GM12878 (cell line): ENCODE measurements at places on chromosomes 7 and 10. TPM values are rescaled to one million over a fixed set of nuclear protein-coding genes. Genes with fewer than 3 reads are reported as not detected.

- DNase-seq = no peak
- H3K4me3 ChIP-seq = no peak overlapping the region
- peaks cover 12% of the 10 kb centered on the region for H3K4me1 ChIP-seq
- no peaks in the 10 kb centered on the region for H3K27me3 ChIP-seq
- H3K36me3 ChIP-seq = no peaks in the 10 kb centered on the region
Observed at GRCh38 chr7:17236603-17237002, 61.8 kb upstream of the AHR start.

DNA sequence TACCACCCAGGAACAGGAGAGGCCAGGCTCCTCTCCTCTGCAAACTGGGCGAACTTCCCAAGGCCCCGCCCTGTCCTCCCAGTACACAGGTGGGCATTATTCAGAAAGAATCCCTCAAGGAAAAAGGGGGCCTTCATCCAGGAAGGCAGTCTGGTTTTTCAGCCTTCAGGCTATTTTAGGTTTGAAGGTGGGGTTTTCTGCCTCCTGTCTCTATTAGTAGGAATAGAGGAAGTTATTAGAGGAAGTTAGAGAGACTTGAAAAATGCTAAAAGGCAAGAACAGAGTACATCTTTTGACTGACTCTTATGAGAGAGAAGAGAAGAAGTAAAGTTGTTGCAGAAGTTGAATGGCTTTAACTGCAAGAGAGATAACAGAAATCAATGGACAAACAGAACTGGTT, 250.9 kb upstream of the SORCS1 start:
- no peaks in the 10 kb centered on the region for H3K27me3 ChIP-seq
- no peak for DNase-seq
- no peaks in the 10 kb centered on the region for H3K36me3 ChIP-seq
- peaks cover 21% of the 10 kb centered on the region for H3K4me1 ChIP-seq
- peak overlapping the region; percentile 52 for H3K27ac ChIP-seq

GRCh38 chr7:90246171-90246570, 1.2 kb downstream of the CFAP69 start:
- H3K27me3 ChIP-seq = no peaks in the 10 kb centered on the region
- H3K4me1 ChIP-seq = peaks cover 5% of the 10 kb centered on the region; the same call in 1 of the 2 replicates
- H3K4me3 ChIP-seq = no peak overlapping the region
- DNase-seq = no peak
- H3K36me3 ChIP-seq = no peaks in the 10 kb centered on the region

- no peak overlapping the region for H3K4me3 ChIP-seq
- no peaks in the 10 kb centered on the region for H3K4me1 ChIP-seq
- H3K36me3 ChIP-seq = no peaks in the 10 kb centered on the region
- H3K27me3 ChIP-seq = peaks cover 8% of the 10 kb centered on the region
- DNase-seq = no peak
- no peak overlapping the region for H3K27ac ChIP-seq
Observed at GRCh38 chr10:103724771-103725170, 130.6 kb downstream of the SH3PXD2A start.

DNA sequence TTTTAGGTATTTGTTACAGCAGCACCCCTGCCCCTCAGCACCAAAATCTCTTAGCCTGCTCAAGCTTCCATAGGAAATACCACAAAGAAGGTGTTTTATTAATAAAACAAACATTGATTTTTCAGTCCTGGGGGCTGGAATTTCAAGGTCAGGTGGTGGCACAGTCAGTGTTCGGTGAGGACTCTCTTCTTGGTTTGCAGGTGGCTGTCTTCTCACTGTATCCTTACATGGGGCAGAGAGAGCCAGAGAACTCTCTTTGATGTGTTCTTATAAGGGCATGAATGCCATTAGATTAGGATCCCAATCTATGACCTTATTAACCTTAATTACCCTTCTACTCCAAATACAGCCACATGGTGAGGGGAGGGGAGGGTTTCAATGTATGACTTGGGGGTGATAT, 112.3 kb upstream of the PFKP start:
- H3K4me3 ChIP-seq = no peak overlapping the region
- H3K27ac ChIP-seq = no peak overlapping the region
- H3K27me3 ChIP-seq = no peaks in the 10 kb centered on the region
- DNase-seq = no peak

DNA sequence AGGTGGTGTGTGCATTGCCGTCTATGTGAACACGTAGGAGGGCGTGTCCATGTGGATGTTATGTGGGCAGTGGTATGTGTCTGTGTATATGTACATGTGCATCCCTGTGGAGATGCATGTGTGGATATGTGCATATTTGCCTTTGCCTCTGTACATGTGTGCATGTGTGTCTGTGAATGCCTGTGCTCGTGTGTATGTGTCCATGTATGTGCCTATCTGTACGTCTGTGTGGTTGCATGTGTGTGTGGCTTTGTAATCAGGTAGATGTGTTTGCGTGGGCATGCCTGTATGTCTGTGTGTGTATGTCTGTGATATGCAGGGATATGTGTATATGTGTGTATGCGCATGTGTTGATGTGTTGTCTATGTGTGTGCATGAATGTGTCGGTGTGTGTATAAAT, 19.7 kb downstream of the ADCY1 start:
- H3K27me3 ChIP-seq = no peaks in the 10 kb centered on the region; the same call in 1 of the 2 replicates
- H3K27ac ChIP-seq = no peak overlapping the region
- DNase-seq = no peak
- no peaks in the 10 kb centered on the region for H3K36me3 ChIP-seq
- H3K4me1 ChIP-seq = no peaks in the 10 kb centered on the region

- DNase-seq = no peak
- no peak overlapping the region for H3K4me3 ChIP-seq
- peaks cover under 1% of the 10 kb centered on the region for H3K27me3 ChIP-seq
- no peaks in the 10 kb centered on the region for H3K4me1 ChIP-seq
Observed at GRCh38 chr10:123988694-123989093, 97.1 kb upstream of the CPXM2 start.

DNA sequence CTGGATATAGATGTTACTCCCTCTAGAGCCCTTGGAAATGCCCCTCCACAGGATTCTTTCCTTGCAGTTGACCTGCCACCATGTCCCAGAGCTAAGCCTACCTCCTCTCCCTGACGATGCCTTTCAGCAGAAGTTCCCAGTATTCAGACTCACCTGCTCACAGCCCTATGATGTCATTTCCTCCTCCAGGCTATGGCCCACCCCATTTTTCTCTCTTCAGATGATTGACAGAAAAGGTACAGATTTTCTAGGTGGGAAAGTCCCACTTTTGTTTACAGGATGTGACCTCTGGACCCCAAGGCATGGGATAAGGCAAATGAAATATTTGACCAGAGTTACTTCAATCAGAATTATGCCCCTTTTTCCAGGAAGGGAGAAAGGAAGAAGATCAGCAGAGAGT, 280.2 kb upstream of the PHYHIPL start:
- DNase-seq = no peak
- H3K4me3 ChIP-seq = no peak overlapping the region
- H3K36me3 ChIP-seq = no peaks in the 10 kb centered on the region
- no peak overlapping the region for H3K27ac ChIP-seq
- H3K4me1 ChIP-seq = no peaks in the 10 kb centered on the region

GRCh38 chr10:64080071-64080470, 558.9 kb downstream of the REEP3 start:
- no peak for DNase-seq
- no peaks in the 10 kb centered on the region for H3K36me3 ChIP-seq
- H3K4me1 ChIP-seq = no peaks in the 10 kb centered on the region
- H3K4me3 ChIP-seq = no peak overlapping the region
- H3K27me3 ChIP-seq = no peaks in the 10 kb centered on the region

GRCh38 chr10:23141995-23142394, 46.6 kb downstream of the MSRB2 start:
- no peaks in the 10 kb centered on the region; the same call in 1 of the 2 replicates for H3K4me1 ChIP-seq
- no peak overlapping the region for H3K27ac ChIP-seq
- H3K36me3 ChIP-seq = no peaks in the 10 kb centered on the region
- H3K27me3 ChIP-seq = no peaks in the 10 kb centered on the region
- no peak for DNase-seq
- no peak overlapping the region for H3K4me3 ChIP-seq

- H3K4me1 ChIP-seq = no peaks in the 10 kb centered on the region; the same call in 1 of the 2 replicates
- DNase-seq = no peak
- no peaks in the 10 kb centered on the region for H3K36me3 ChIP-seq
- H3K27ac ChIP-seq = no peak overlapping the region
Observed at GRCh38 chr10:86728056-86728455, 28.4 kb upstream of the BMPR1A start.

DNA sequence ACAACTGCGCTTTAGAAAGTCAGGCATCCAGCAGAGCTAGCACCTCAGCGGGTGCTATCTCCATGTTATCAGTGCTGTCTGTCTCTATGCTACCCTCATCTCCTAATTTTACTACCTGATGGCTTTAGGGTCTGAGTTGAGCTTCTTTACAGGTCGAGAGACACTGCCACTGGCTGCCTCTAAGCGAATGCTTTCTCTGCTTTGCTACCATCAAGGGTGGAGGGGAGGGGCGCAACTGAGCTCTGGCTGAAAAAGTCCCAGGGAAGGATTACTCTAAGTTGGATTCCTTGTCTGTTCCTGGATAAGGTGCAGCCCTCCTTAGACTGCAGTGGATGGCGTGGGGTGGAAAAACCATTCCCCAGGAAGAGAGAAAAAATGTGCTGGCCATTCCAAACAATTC, 105.7 kb downstream of the CDK14 start:
- no peak overlapping the region for H3K27ac ChIP-seq
- no peak overlapping the region for H3K4me3 ChIP-seq
- no peak for DNase-seq
- H3K27me3 ChIP-seq = no peaks in the 10 kb centered on the region
- H3K4me1 ChIP-seq = peaks cover 4% of the 10 kb centered on the region

DNA sequence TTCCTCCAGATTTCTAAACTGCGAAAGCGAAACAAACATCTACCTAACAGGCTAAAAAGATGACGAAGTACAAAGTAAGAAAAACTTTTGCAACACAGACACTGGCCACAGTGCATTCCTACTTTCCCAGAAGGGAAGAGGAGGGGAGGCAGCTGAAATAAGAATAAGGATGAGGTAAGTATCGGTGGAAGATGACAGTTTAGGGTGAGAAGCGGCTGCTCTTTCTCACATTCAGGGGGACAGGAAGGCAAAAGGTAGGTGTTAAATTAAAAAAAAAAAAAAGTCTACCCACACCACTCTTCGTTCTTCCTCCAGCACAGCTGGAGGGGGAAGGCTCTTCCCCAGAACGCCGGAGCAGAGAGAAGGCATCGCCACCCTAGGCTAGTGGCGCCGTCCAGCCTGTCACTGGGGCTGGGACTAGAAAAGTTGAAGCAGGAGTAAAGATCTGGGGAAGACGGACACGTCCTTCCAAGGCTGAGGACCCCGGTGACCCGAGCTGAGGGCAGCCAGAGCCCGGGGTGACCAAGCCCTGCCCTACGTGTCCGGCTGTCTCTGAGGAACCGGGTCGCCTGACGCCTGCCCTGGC, 846 bp downstream of the DNAJC1 start:
- H3K27me3 ChIP-seq = no peaks in the 10 kb centered on the region
- H3K4me1 ChIP-seq = peaks cover 16% of the 10 kb centered on the region
- H3K36me3 ChIP-seq = no peaks in the 10 kb centered on the region

DNA sequence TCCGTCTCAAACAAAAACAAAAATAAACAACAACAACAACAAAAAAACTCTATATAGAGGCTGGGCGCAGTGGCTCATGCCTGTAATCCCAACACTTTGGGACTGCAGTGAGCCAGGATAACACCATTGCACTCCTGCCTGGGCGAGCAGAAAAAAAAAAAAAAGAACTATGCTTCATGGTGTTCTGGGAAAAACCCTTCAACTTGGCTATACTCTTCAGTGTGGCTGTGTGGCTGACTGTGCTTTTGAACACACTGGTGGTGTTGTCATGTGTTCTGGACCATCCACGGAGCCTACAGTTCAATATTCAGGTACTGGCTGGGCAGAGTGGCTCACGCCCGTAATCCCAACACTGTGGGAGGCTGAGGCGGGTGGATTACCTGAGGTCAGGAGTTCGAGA, 26.5 kb downstream of the SNX8 start:
- no peaks in the 10 kb centered on the region; the same call in 1 of the 2 replicates for H3K36me3 ChIP-seq
- DNase-seq = no peak
- peak overlapping the region; percentile 70 for H3K27ac ChIP-seq
- no peaks in the 10 kb centered on the region for H3K27me3 ChIP-seq
- peaks cover 18% of the 10 kb centered on the region for H3K4me1 ChIP-seq

DNA sequence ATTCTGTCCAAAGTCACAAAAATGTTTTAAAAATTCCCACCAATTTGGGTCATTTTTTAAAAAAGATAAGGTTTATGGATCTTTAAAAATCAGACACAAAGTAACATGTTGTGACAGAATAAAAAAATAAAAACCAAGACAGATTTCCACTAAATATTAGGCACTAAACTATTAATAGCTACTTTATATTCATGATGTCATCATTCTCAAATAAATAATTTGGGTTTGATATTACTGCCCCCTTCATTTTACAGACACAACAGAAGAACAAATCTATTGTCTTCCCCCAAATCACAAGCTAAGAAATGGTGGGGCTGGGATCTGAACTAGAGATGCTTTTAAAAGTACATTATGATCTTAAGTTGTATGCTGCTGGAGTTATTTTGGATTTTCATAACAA, 119.4 kb downstream of the MICU1 start:
- no peaks in the 10 kb centered on the region for H3K36me3 ChIP-seq
- no peaks in the 10 kb centered on the region for H3K27me3 ChIP-seq

GRCh38 chr10:131546086-131546810, 234.7 kb upstream of the TCERG1L start:
- H3K27me3 ChIP-seq = no peaks in the 10 kb centered on the region
- no peak for DNase-seq
- H3K27ac ChIP-seq = no peak overlapping the region
- no peak overlapping the region for H3K4me3 ChIP-seq

DNA sequence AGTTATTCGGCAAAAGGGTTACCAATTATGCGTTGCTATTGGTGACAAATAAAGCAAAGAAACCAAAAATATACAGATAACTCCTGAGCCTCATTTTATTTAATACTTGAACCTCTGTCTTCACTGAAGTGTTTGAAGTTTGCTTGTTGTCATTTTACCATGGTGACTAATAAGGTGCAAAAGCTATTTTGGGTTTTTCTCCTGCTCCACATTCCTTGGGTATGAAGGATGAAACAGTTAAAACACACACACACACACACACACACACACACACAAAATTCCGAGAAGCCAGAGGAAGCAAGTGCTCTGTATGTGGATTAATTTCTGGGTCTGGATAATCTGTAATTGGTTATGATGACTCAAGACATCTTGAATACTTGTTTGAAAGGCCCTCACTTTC, 246.5 kb downstream of the COBL start:
- no peaks in the 10 kb centered on the region for H3K27me3 ChIP-seq
- DNase-seq = no peak
- no peaks in the 10 kb centered on the region for H3K36me3 ChIP-seq
- H3K4me1 ChIP-seq = no peaks in the 10 kb centered on the region
- H3K4me3 ChIP-seq = no peak overlapping the region
- H3K27ac ChIP-seq = no peak overlapping the region

GRCh38 chr7:118368958-118369357, 144.5 kb downstream of the ANKRD7 start:
- H3K4me1 ChIP-seq = no peaks in the 10 kb centered on the region
- H3K4me3 ChIP-seq = no peak overlapping the region
- H3K36me3 ChIP-seq = no peaks in the 10 kb centered on the region
- H3K27ac ChIP-seq = no peak overlapping the region
- no peaks in the 10 kb centered on the region for H3K27me3 ChIP-seq

Gene ANKRD61
- 0.48 and 0.51 TPM in 2 replicates for polyA plus RNA-seq

Gene CPA4
- polyA plus RNA-seq = 0.25 TPM in 1 of 2 replicates, not detected in the other

Gene GLI3
- not detected in 2 replicates for polyA plus RNA-seq

Gene PNLIPRP2
- polyA plus RNA-seq = not detected in 2 replicates
